Activated CD4-positive, alpha-beta T cell treated with anti-CD3 and anti-CD28 coated beads for 24 hours (primary cell): ENCODE measurements at places on chromosomes 1 and 21.

DNA sequence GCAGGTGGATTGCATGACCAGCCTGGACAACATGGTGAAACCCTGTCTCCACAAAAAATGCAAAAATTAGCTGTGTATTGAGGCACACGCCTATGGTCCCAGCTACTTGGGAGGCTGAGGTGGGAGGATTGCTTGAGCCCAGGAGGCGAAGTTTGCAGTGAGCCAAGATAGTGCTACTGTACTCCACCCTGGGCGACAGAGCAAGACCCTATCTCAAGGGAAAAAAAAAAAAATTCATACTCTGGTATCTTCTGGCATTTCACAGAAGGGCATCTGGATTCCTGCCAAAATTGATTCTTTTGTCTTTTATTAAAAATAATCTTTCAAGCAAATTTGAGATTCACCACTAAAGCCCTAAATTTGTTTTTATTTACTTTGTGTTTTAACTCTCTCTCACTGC is 19.2 kb downstream of the CLIC4 start:
- no peak for DNase-seq

- no peak for DNase-seq
Measured at GRCh38 chr1:184910691-184911091, 63.6 kb downstream of the NIBAN1 start.

GRCh38 chr21:35395728-35396127 is 346.6 kb upstream of the RUNX1 start:
- no peak for DNase-seq

DNA sequence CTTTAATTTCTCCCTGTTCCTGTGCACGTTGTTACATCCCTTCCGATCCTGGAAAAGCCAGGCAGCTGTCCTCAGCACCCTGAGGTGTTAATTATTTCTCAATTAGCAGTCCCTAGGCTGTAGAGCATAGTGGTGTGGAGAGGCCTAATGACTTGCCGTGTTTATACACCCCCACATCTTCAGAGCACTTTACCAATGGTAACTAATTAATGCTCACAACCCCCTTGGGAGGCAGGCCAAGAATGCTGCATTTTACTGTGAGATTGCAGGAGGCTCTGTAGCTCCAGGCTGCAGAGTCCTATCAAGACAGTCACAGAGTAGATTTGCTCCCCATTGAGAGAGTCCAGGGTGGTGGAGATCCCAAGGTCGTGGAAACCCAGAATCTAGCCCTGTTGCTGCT is 2.4 kb upstream of the PARS2 start:
- no peak for DNase-seq

GRCh38 chr1:235902677-235903542 is 36.2 kb upstream of the LYST start:
- DNase-seq, result no peak

DNA sequence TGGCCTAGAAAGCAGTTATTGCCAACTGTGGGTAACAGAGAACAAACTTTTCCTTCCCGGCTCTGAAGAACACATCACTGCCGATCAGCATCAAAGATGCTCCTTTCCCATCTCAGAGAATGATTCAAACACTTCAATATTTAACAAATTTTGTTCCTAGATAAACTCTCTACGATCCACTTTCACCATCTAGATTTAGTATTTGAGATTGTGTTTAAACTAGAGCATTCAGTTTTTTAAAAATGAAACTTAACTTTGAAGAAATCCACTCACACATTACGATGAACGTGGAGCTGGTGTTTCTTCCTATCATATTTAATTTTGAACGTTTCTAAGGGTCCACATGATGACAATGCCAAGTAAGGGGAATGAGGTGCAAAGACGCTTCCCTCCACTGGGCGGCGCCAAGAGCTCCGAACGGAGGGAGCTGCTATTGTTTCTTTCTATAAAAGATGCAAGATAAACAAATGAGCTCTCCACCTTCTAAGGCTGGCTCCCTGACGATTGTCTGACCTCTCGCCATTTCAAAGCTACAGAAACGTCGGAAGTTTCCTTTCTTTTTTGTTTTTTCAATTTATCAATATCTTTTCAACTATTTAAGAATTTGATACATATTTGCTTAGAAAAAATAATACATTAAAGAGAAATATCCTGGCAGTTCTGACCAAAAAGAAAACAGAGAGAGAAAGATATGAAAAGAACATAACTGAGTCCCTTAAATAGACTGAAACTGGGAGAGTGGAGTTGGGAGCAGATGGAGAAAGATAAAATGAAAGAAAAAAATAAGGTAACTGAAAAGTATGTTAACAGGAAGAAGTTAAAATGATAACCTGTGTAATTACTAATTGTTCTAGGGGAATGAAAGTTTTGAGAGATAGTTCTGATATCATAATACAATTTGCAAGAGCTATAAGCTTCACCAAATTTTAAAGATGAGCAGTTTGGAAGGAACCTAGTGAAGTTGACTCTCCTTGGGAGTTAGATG is 4.4 kb upstream of the BARHL2 start:
- DNase-seq, result no peak

GRCh38 chr1:90475631-90476030 is 241.5 kb downstream of the BARHL2 start:
- DNase-seq, result no peak

DNA sequence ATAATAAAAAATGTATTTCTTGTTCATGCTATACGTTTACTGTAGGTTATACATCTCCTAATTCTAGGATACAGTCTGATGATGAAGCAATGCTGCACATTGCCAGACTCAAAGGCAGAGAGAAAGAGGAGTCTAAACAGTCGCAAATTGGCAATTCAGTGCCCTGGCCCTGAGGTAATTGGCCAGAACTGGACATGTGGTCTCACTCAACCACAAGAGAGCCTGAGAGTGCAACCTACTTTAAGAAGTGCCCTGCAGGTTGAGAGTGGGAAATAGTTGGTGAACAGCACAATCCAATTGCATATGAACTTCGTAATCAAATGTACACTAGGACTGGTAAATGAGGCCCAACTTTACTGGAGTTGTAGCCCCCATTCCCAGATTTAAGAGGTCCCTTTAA is 5.0 kb upstream of the SLC35A3 start:
- DNase-seq, result no peak

- no peak for DNase-seq
Measured at GRCh38 chr1:66400660-66401059, 133.3 kb upstream of the SGIP1 start.

- DNase-seq, result no peak
Measured at GRCh38 chr1:37274486-37274885, 199.9 kb upstream of the ZC3H12A start.

GRCh38 chr1:178308438-178308837 is 188.3 kb downstream of the CLEC20A start:
- no peak for DNase-seq

GRCh38 chr1:10823000-10823401 is 26.6 kb upstream of the CASZ1 start:
- no peak for DNase-seq

DNA sequence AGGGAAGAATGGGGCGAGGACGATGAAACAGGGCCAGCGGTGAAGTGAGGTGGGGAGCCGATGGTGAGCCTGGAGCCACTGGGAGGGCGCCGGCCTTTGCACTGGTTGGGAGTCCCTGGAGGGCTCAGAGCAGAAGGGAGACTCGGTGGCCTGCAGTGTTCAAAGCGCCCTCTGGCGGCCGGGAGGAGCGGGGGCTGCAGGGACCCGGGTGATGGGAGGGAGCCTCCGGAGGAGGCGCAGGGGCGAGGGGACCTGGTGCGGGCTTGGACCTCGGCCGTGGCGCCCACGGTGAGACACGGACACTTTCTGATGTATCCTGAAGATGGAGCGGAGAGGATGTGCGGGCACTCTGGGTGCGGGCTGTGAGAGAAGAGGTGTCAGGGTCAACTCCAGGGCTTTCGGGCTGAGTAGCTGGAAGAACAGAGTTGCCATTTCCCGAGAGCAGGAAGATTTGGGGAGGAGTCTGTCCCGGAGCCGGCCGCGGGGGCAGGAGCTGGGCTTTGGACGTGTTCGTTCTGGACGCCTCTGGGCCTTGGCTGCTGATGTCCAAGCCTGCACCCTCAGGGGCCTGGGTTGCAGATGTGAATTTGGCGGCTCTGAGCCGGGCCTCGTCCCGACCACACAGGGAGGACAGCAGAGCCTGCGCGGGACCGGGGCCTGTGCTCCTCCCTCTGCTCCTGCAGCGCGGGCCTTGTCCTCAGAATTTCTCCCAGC is 29.7 kb downstream of the HEYL start:
- peak; percentile 73 for DNase-seq

DNA sequence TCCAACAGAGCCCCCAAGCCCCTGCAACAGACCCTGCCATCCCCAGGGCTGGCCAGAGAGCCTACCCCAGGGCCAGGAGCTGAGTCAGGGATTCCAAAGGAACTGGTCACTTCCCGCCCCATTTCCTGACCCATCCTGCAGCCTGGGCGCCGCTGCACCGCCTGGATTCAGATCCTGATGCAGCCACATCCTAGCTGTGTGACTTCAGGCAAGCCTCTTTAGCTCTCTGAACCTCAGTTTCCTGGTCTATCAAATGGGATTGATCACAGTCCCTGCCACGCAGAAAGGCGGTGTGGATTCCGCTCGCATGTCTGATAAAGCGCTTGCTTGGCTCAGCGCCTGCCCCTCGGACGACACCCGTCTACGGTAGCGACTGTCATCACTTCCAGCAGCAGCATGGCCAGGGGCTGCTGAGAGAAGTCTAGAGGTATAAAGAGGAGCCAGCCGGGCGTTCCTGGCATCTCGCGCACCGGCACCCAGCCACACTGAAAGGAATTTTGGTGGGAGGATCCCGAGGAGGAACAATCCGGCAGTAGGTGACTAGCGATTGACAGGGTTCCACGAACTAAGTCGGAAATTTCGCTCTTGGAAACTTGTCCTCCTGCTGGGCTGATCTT is 10.1 kb downstream of the EPHA2 start:
- DNase-seq, result no peak

- no peak for DNase-seq
Measured at GRCh38 chr21:32844076-32844475, 72.5 kb upstream of the PAXBP1 start.

DNA sequence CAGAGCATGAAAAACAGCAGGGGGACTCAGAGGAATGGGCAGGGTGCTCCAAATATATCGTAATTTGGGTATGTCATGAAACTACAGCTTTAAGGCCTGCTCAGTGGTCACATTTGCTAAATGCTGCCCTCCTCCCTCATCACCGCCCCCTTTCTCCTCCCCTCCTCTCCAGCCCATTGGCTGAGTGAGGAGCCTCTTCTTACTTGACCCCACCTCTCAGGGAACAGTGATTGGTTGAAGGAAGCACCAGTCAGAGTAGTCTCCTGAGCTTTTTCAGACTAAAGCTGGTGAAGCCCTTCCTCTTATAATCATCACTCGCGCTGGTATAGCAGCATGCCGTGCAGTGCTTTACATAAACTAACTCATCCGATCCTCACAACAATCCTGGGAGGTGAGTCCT is 10.0 kb upstream of the TTC39A start:
- DNase-seq, result no peak

- DNase-seq, result no peak
Measured at GRCh38 chr21:17461582-17461981, 51.3 kb upstream of the CXADR start.

DNA sequence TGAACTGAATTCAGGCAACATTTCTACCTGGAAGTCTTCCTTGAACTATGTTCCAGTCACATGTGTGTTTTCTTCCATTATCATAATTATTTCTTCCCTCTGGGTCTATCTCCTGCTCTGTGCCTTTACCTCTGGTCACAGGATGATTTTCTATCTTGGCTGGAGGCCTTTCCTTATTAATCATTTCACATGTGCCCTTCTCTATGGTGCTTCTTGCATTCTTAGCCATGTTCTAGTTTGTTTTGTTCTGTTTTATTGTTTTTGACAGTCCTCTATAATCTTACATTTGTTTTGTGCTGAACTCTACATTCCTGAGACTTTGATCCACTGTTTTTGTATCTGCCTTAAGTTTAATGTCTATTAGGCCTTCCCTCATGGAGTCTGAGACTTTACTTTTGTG is 51.0 kb downstream of the SGIP1 start:
- DNase-seq, result no peak

- DNase-seq, result no peak
Measured at GRCh38 chr1:185402930-185403329, 85.9 kb upstream of the IVNS1ABP start.

DNA sequence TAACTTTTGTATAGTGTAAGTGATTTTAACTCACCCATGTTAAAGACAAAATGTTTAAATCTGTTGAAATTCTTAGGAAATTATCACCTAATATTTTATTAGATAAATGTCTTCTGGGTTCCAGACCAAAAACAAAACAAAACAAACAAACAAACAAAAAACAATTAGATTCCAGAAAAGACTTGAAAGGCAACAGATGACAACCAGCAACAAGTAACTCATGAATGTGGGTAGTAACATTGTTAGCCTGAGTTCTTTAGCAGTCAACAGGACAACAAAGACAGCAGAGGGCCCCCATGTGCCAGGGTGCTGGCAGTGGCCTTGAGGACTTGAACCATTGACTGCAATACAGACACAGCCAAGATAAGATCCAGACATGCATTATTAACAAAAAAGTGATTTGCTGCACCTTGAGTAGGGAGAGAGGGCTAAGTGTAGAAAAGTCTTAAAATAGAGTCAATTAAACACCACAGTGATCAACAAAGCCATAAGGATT is 2.4 kb upstream of the CD247 start:
- no peak for DNase-seq

DNA sequence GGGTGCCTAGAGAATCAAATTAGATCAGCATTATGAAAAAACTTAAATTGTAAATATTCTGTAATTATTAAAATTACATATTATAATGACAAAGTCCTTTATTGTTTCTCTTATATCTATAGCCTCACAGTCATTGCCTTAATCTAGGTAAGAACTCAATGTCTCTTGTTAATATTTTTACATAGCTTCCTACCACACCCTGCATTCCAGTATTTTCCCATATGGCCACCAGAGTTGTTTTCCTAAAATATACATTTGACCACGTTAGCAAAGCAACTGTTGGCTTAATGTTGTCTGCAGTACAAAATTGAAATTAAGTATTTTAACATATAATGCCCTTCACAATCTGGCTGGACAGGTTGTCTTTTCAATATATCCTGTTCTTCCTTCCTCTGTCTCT is 230.3 kb downstream of the DNAH14 start:
- no peak for DNase-seq

DNA sequence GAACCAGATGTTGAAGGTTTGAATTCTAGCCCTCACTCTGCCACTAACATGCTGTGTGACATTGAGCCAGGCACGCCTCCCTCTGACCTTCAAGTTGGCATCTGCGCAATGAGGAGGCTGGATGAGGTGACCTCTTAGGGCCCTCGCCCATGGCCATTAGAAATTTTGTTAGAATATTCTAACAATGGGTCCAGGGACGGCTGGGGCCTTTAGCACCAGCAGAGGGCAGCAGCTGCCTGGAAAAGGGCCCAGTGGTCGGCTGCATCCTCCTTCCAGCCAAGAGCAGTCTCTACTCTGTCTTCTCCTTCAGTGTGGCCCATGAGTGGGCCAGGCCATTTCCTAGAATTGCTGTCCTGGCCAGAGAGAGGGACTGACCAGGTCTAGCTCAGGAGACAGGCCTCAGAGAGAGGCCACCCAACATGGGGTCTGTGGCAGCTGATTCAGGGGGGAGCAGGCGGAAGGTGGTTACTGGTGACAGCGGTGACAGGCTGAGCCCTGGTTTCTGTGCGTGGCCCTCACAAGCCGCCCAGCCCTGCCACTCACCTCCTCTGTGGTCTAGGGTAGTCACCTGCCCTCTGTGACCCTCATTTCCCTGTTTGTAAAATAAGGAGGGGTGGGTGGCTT is 101.3 kb upstream of the ACTL8 start:
- DNase-seq, result peak; percentile 6
